ENCODE measurements at places on chromosomes 3 and 15.

DNA sequence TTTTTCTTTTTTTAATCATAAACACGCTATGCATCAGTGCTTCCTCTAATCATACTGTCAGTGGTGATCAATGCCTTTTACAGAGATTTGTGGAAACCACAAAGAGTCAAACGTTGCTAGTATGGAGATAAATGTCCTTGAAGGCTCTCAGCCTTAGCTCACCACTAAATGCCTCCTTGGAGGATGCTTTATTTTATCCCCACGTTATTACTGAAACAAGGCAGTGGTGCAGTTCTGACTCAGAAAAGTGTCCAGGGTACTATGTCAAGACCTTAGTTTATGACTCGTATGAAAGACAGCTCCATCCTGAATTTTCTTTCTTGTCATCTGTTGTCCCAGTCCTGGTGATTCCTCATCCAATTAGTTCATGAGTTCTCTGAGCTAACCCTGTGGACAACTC lies 1146.7 kb downstream of the IGSF11 start:
- no peak for DNase-seq

GRCh38 chr15:82820128-82820527 lies 10.7 kb downstream of the WHAMM start:
- no peak for DNase-seq

- DNase-seq: no peak
These were observed 469.5 kb downstream of the CNTN4 start for GRCh38 chr3:2568156-2568555.

DNA sequence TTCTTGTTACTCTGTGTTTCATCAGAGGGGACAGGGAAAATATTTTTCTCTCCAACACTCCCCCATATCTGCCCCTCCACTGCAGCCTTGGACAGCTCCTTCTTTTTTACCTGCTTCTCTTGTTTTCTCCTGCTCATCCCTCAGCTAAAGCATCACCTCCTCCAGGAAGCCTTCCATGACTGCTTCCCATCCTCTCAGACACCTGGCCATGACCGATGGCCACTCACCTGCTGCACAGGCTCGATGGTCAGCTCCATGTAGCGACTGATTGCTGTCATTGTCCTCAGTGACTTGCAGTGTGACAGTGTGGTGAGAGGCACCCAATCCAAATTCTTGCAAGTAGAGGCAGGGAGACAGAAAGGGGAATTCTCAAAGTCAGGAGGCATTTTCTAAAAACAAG lies 22.5 kb downstream of the TMEM44 start:
- DNase-seq: no peak

GRCh38 chr15:67119238-67119846 lies 53.9 kb downstream of the SMAD3 start:
- DNase-seq: no peak

DNA sequence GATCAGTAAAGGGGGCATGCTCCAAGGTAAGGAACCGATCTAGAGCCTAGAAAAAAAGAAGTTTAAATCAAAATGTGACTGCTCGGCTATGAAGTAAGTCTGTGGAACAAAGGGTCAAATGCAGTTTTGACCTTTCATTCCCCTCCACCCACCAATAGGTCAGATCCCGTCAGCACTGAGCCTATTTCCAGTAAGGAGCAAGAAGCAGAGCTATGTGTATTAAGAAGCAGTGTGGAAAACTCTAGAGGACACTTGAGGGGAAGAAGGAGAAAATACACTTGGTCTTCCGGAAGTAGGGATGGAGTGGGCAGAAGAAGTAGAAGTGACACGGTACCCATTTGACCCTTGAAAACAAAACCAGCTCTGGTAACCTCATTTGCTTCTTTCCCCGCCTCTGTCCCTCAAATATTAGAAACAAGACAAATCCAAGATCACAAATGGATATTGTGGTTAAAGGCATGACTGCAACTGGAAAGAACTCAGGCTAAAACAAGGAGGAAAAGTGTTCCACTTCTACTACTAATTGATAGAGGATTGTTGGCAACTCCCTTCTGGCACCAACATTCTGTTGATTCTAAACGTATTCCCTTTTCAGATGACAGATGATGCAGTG lies 888.3 kb upstream of the NR2F2 start:
- DNase-seq: no peak

DNA sequence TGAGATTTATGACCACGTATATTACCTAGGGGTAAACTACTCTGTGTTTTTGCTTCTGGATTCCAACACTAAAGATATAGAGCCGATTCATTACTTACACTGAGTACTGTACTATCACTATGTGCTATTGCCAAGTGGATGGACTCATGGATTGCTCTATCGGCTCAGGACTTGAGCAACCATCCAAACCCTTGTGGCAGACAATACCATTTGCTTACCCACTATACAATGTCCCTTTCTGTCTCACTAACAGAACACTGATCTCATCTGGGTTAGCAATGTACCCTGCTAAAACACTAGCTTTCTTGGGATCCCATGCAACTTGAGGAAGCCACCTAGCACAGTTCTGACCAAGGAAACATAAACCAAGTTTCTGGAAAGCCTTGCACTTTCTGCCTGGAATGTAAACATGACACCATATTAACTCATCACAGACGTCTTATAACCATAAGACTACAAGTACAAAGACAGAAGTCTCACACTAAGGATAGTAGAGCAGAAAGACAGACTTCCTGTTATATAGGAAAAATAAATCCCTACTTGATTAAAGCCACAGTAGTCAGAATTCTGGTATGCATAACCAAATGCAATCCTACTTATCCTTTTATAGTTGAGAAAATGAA lies 38.6 kb downstream of the HACD2 start:
- DNase-seq: no peak

DNA sequence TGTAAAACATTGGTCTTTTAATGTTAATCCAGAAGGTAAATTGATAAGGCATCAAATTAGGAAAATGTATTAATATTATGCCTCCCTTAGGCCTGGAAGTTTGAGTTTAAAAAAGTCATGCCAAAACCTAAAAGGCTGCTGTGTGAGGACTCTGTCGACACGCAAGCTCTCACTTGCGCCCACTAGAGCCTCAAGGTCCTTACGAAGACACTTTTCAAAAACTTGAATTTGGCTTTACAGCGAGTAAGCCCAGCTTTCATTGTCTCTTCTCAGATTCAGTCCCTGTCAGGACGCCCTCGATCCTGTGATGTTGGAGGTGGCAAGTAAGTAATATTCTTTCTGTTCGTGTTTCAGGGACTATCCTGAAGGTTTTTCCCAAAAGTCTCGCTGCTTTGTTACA lies 89.7 kb downstream of the CRTC3 start:
- DNase-seq: no peak

DNA sequence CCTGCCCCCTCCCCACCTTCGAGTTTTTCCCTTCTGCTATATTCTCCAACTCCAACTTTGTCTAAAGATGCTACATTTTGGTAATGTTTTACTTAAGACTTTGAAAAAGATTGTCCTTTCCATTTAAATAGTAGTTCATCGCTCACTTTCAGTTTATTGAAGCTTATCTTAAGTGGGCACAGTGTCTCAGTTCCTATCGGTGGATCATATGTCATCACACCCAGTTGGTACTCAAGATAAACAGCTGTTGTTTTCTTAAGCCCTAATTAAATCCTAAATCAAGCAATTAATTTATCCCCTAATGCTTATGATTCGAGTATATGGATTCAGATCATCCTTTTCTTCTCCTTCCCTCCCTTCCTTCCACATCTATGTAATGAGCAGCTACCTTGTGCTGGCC lies 210.7 kb downstream of the TLE3 start:
- no peak for DNase-seq

DNA sequence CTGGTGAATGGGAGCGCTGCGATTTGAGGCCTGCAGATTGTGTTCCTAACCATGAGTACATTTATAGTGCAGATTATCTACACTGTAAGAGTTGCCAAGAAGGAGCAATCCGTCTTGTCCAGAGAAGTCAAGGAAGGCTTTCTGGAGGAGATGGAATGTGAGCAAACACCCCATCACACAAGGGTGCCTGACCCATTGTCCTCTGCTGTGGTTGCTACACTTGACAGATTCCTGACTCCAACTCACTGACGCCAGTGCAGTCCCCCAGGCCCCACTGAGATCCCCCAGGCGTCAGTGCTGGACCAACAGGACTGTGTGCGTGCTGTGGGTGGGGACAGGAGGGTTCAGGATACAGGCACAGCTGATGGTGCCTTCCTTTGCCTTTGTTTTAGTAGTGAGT lies 135.9 kb upstream of the TPM1 start:
- DNase-seq: no peak

DNA sequence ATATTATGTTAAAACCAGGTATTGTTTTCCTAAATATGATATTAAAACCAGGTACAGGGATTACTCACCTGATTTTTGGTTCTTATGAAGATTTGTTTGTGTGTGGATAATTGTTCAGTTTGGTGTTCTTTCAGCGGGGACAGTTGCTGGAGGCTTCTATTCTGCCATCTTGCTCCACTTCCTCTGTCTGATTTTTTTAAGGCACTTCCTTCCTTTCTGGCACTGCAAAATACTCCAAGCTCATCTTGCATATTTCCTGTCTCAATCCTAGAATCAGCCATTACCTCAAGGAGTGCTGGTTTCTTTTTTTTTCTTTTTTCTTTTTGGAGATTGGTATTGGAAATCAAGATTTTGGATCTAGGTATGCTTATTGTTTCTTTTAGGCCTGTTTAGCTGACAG lies 229.9 kb downstream of the SV2B start:
- DNase-seq: no peak
